Putamen (tissue), 1 donor: ENCODE measurements at places on chromosomes 2 and 18.

- no peak for DNase-seq
Measured at GRCh38 chr2:240458900-240459391, 23.5 kb downstream of the GPC1 start.

DNA sequence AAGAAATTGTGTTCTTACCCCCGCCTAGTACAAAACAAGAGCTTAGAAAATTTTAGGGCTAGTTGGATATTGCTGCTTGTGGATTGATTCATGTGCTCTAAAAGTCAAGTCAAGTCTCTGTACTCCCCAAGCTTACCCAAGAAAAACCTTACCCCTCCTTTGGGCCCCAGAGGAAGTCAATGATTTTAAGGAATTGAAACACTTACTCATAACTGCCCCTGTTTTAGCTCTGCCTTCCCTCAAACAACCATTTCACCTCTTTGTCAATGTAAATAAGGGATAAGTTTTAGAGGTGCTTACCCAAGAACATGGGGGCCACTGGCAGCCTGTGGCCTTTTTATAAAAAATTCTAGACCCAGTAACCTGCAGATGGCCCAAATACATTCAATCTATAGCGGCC is 136.6 kb upstream of the RMP24 start:
- DNase-seq = no peak

DNA sequence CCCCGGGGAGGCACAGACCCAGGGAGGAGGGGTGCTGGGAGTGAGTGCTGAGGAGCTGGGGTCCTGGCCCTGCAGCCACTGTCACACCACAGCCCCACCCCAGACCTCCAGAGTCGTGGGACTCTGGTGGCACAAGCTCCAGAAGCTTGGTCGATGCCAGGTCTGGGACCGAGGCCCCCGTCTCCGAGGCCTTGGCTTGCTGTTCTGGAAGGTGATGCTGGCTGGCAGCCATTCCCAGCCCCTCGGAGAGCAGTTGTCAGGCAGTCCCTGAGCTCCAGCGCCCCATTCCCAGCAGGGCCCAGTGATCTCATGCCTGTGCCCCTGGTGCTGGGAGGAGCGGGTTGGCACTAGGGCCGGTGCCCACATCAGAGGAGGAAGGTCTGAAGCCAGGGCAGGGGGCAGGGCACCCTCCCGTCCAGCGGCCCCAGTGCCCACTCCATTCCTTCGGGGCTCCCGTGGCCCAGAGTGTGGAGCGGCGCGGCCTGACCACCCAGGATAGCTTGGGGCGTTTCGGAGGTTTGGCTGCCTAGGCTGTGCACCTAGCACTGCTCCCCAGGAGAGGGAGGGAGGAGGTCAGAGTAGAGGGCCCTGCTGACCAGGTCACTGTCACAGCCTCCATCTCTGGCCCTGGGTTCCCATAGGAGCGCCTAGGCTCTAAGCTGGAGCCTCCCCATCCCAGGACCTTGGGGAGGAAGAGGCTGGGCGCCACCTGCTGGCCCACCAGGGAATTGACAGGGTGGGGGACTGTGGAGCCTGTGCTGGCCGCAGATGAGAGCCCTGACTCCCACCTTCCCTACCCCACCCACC is 16.8 kb upstream of the ALPI start:
- no peak for DNase-seq

GRCh38 chr18:69649684-69650083 is 249.0 kb downstream of the DOK6 start:
- no peak for DNase-seq

- no peak for DNase-seq
Measured at GRCh38 chr2:218873359-218874194, 7.1 kb upstream of the WNT10A start.
